ENCODE measurements at places on chromosomes 12 and 14.

- DNase-seq, result no peak
Measured at GRCh38 chr12:71174825-71175224, 17.0 kb upstream of the TSPAN8 start.

GRCh38 chr14:100906420-100906819 lies 2.9 kb upstream of the RTL1 start:
- DNase-seq, result no peak

GRCh38 chr12:3140284-3140683 lies 63.1 kb downstream of the TSPAN9 start:
- DNase-seq, result no peak

- no peak for DNase-seq
Measured at GRCh38 chr12:120235369-120236323, 29.9 kb downstream of the PXN start.

DNA sequence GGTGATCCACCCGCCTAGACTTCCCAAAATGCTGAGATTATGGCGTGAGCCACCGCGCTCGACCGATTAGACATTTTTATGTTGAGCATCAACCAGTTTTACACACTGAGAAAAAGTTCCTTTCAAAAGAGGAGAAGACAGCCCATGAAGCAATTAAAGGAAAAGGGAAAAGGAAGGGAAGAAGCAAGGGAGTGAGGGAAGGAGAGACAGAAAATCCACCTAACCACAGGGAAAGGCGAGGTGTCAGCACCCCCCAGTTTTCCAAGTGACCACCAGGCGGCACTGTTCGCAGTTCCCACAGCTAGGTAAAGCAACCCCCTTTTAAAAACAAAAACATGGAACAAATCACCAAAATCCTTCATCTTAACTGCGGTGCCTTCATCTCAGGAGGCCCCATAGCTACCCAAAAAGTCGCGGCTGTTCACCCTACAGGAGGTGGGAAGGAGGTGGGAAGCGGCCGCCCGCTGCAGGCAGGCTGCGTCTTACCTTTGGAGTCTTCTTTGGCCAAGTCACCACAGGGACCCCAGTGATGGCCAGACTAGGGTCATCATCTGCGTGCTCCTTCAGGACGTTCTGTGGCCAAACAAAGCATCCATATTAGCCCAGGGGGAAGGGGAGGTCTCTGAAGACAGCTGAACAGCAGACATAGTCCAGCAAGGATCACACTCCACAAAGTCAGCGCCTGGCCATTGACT lies 86.6 kb downstream of the KDM2B start:
- peak; percentile 37 for DNase-seq

DNA sequence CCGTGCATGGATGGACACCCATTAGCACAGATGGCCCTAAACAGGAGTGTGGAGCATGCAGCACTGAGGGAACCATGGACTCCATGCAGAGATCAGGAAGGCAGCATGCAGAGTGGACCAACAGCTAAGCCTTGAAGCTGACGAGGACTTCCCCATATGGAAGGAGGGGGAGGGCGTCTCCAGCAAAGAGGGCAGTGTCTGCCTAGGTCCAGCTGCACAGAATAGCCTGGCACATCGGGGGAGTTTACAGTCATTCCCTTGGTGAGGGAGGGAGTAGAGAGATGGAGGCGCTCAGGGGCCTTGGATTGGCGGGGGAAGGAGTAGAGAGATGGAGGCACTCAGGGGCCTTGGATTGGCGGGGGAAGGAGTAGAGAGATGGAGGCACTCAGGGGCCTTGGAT lies 64.5 kb downstream of the ANKRD9 start:
- no peak for DNase-seq

DNA sequence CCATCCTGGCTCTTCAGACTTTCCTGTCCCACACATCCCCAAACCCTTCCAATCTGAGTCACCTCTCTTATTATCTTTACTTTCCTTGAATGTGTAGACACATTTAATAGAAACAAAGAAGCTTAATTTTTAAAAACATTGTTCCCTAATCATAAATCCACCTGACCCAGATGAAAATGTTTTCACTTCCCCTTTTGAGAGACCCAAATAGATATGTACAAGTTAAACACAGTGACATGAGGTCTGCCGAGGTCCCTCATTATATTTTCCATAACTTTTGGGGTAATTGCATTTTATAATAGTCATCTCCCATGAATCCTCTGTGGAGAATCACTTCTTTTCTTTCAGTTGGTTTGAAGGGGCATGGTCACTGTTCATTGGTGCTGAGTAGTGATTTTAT lies 191.1 kb downstream of the GRIN2B start:
- DNase-seq, result no peak

DNA sequence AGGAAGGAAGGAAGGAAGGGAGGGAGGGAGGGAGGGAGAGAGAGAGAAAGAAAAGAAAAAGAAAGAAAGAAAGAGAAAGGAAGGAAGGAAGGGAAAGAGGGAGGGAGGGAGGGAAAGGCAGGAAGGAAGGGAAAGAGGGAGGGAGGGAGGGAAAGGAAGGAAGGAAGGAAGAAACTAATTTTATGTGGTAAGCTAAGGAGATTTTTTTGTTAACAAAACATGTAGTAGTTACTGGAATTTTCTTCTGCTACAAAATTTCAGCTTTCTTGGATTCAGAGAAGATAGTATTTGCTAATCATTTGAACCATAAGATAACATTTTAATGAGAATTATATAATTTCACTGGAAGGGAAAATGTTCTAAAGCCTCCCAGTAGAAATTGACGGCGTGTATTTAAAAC lies 437.8 kb upstream of the DCN start:
- no peak for DNase-seq

GRCh38 chr14:52882824-52883223 lies 68.0 kb downstream of the FERMT2 start:
- DNase-seq, result no peak
